ENCODE measurements at places on chromosomes 13 and 19. TPM values are rescaled to one million over a fixed set of nuclear protein-coding genes. Genes with fewer than 3 reads are reported as not detected.

The PDX1 gene
- not detected for total RNA-seq

GRCh38 chr19:33703821-33704220 lies 82.1 kb downstream of the CHST8 start:
- no peak overlapping the region for H3K4me3 ChIP-seq
- no peaks in the 10 kb centered on the region for H3K4me1 ChIP-seq
- H3K36me3 ChIP-seq, result no peaks in the 10 kb centered on the region
- H3K27me3 ChIP-seq, result no peaks in the 10 kb centered on the region
- no peak for DNase-seq
- no peak overlapping the region for H3K27ac ChIP-seq

- no peak overlapping the region for H3K27ac ChIP-seq
- no peaks in the 10 kb centered on the region for H3K27me3 ChIP-seq
- no peaks in the 10 kb centered on the region for H3K36me3 ChIP-seq
- H3K4me3 ChIP-seq, result no peak overlapping the region
These were observed 58.1 kb upstream of the TPM4 start for GRCh38 chr19:16018106-16018755.

DNA sequence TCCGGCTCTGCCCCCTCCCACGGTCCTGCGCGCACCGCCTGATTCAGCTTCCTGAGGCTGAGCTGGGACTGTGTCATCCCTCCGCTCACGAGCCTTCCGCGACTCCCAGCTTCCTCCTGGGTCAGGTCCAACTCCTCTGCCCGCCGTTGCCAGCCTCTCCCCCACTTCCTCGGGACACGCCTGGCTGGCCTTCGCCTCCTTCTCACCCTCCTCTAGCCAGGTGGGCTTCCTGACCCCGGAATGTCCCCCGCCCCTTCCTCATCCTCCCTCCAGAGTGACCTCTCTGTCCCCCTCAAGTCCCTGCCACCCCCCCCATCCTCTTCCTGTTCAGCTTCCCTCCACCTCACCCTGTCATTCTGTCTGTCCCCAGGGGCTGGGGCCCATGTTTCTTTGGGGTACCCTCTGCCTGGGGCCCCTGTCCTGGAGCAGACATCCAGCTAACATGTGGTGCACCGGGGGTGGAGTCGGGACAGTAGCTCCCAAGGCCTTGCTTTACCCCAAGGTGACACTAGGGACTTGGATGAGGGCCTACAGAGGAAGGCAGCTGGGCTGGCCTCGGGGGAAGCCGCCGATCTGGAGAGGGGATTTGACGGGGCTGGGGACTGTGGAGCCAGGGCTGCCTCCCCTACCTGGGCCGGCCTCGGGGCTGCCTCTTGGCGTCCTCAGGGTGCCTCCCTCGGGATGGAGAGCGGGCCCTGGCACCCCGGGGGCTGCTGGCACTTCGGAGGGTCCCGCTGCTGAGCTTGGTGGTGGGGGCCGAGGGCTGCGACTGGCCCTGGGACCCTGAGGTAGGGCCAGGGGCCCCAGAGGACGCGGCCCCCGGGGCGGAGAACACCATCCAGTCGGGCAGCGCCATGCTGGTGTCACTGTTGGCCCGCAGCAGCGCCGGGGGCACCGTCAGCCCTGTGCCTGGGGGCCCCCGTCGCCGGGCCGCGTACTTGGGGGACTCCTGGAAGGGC lies 16.5 kb downstream of the SHANK1 start:
- H3K4me3 ChIP-seq, result no peak overlapping the region
- no peak overlapping the region for H3K27ac ChIP-seq
- H3K36me3 ChIP-seq, result no peaks in the 10 kb centered on the region
- no peaks in the 10 kb centered on the region for H3K27me3 ChIP-seq
- DNase-seq, result no peak

DNA sequence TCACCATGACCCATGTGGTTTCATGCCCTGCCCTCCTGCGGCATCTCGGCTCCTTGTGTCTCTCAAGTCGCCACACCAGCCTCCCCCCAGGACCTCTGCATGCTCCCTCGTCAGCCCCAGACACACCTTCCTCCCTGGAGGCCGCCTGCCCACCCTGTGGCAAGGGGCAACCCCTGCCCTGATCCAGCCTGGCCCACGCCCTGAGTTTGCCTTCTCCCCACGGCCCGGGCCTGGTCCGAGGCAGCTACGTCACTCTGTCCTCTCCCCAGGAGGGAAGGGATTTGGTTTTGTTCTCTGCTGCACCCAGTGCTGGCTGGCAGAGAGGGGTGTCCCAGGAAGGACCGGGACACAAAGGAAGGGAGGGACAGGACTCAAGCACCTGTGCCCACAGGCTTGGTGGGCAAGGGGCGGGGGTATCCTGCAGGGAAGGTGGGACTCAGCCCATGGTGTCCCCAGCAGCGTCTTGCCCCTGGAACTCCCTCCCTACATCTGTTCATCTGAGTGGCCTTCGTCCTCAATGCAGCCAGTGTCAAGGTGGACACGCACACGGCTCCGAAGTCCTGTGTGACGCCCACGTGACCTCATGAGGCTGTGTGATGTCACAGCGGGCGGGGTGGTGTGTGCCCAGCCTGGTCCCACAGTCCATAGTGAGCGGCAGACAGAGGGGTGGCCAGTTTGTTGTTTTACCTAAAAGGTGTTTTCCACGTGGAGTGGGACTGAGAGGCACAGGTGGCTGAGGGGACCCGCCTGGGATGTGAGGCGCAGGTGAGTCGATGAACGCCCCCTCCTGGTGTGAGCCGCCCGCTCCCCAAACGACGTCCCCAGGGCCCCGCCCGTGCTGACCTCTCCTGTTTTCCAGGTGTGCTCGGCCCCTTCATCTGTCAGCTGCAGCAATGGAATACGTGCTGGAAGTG lies at the start of gene TEX29:
TEX29 (plus strand) TSS at position 645 of the 914 bp plus-strand sequence; CDS start at position 894, 249 bp downstream.
- no peaks in the 10 kb centered on the region for H3K27me3 ChIP-seq
- no peak within 1 kb of the TSS for H3K27ac ChIP-seq
- no peaks in the 10 kb centered on the region for H3K36me3 ChIP-seq
- no peak within 1 kb of the TSS for H3K4me3 ChIP-seq
- no peaks in the 10 kb centered on the region for H3K4me1 ChIP-seq

The LCP1 gene
- total RNA-seq, result 28.2 TPM

DNA sequence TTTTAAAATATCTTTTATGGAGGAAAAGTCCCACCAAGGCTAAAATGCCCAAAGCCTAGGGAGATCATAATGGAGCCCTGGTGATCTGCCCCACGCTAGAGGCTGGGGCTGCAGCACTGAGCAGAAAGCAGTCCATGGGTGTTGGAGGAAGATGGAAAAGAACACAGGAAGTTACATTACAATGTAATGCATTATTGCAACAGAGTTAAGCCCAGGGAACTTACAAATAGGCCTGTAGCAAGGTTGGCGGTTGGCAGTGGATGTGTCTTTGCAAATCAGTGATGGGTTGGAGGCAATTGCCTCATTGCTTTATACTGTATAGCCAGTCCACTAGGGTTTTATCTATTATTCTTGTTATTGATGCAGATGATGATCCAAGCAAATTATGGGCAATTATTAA lies 399.9 kb downstream of the NDFIP2 start:
- no peak overlapping the region for H3K27ac ChIP-seq
- no peaks in the 10 kb centered on the region for H3K36me3 ChIP-seq
- H3K4me1 ChIP-seq, result no peaks in the 10 kb centered on the region
- no peak for DNase-seq

The WDR87 gene
- not detected for total RNA-seq

- no peak overlapping the region for H3K27ac ChIP-seq
- no peaks in the 10 kb centered on the region for H3K27me3 ChIP-seq
- H3K36me3 ChIP-seq, result no peaks in the 10 kb centered on the region
- no peaks in the 10 kb centered on the region for H3K4me1 ChIP-seq
- DNase-seq, result no peak
These were observed 232.0 kb downstream of the OLFM4 start for GRCh38 chr13:53260594-53260993.

DNA sequence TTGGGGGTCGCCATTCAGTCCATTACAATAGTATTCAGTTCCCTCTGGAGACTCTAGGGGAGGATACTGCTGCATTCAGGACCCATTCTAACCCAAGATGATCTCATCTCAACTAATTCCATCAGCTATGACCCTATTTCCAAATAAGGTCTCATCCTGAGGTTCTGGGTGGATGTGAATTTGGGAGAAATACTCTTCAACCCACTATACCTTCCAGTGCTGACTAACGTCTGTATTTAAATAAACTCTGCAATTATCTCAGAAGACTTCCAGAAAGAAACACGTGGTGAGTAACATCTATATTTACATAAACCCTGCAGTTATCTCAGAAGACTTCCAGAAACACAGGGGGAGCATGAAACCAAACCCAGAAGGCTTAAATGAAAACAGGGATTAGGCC lies 1300.7 kb downstream of the PCDH9 start:
- no peak overlapping the region for H3K27ac ChIP-seq
- no peaks in the 10 kb centered on the region for H3K36me3 ChIP-seq
- no peaks in the 10 kb centered on the region for H3K4me1 ChIP-seq
- DNase-seq, result no peak

DNA sequence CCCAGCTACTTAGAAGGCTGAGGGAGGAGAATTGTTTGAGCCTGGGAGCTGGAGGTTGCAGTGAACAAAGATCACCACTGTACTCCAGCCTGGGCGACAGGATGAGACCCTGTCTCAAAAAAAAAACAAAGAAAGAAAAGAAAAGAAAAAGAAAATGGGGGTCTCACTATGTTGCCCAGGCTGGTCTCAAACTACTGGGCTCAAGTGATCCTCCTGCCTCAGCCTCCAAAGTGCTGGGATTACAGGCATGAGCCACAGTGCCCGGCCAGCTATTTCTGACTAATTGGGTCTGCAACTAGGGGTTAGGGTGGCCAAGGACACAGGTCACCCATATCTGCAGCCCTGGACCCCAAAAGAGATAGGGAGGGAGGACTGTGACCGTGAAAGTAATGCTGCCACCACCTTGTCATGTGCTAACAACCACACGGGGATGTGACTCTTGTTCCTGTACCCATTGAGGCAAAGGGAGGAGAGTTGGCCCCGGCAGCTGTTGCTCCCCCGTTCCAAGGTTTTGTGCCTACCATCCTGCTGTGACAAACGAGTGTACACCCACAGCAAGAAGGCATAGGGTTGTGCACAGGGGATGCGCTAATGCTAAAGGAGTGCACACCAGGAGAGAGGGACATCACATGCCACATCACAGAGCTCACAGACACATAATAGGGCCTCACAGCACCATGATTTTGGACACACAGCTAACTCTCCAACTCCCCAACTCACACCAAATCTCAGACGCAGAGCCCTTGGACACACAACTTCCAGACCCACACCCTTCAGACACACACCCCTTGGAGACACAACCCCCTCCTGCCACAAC lies 619 bp downstream of the MEF2B start:
- H3K27ac ChIP-seq, result no peak overlapping the region
- no peak overlapping the region for H3K4me3 ChIP-seq
- DNase-seq, result no peak
- peaks cover 6% of the 10 kb centered on the region for H3K4me1 ChIP-seq

DNA sequence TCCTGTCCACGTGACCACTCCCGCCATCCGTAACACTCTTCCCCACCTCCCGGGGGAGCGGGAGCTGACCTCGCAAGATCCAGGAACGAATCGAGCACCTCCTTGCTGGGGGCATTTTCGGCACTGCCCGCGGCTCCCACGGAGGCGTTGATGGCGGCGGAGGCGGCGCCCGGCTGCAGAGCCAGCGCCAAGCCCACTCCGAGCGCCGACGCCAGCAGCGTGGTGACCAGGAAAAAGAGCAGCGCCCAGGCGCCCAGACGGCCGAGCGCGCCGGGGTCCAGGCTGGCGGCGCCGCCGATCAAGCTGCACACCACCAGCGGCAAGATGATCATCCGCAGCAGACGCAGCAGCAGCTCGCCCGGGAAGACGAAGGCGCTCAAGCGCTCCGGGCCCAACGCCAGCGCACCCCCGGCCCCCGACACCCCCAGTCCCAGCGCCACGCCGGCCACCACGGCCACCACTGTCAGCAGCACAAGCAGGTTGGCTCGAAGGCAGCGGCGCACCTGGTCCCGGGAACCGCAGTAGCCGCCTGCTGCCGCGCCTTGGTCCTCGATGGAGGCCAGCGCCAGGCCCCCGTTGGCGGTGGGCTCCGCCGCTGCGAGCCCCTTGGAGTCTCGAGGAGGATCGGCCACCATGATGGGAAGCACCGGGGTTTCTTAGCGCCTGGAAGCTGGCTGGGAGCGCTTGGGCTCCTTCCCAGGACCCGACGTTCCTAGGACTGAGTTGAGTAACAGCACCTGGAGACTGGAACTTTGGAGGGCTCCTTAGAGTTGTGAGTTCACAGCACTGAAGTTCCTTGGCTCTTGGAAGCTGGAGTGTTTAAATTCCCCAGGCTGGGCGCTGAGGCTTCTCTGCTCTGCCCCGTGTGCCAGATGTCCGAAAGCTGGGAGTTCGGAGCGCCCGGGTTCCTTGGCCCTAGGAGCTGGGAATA lies 798 bp downstream of the SLC1A5 start:
- peak overlapping the region; percentile 74 for H3K4me3 ChIP-seq
- peak overlapping the region; percentile 91 for H3K27ac ChIP-seq
- DNase-seq, result peak; percentile 70
- no peaks in the 10 kb centered on the region for H3K36me3 ChIP-seq
- H3K4me1 ChIP-seq, result no peaks in the 10 kb centered on the region

The CD37 gene
- total RNA-seq, result 4.4 TPM

The TMEM238 gene
- 2.3 TPM for total RNA-seq

- no peaks in the 10 kb centered on the region for H3K4me1 ChIP-seq
- no peaks in the 10 kb centered on the region for H3K27me3 ChIP-seq
- no peaks in the 10 kb centered on the region for H3K36me3 ChIP-seq
- no peak overlapping the region for H3K4me3 ChIP-seq
- no peak for DNase-seq
- no peak overlapping the region for H3K27ac ChIP-seq
These were observed 36.3 kb downstream of the CYP2B6 start for GRCh38 chr19:41027273-41027967.

DNA sequence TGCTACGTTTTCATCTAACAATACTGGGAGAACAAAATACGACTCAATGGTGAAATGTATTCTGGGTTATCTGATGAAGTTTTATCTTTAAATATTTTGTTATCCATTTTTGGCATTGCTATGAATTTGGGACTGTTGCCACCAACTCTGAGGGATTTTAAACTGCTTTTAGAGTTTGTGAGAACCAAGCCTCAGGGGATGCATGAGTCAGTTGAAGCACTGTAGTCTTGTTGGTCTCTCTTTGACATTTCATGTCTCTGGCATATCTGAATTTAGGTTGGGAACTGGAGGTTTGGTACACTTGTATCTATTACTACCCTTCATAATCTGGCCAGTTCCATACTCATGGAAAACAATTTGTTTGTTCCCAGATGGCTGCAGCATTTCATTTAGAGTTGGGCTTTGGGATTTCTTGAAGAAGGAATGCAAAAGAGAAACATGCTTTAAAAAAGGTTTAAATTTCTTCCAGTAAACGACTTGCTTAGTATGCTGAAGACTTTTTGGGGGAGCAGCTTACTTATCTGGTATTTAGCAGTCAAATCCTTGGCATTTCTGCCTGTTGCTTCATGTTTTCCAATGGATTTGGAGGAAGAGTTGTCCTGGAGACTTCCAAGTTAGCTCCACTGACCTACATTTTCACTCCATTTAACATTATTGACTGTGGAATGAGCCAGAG lies 28.9 kb downstream of the ARHGEF7 start:
- H3K4me1 ChIP-seq, result no peaks in the 10 kb centered on the region
- no peaks in the 10 kb centered on the region for H3K27me3 ChIP-seq
- H3K36me3 ChIP-seq, result no peaks in the 10 kb centered on the region
- no peak for DNase-seq
- H3K27ac ChIP-seq, result peak overlapping the region; percentile 43
- H3K4me3 ChIP-seq, result no peak overlapping the region

Data from uterus (tissue), 4 donors.